Activated CD4-positive, alpha-beta T cell treated with anti-CD3 and anti-CD28 coated beads for 36 hours (primary cell): ENCODE measurements at places on chromosomes 7 and 10.

- no peak for DNase-seq
Measured at GRCh38 chr7:18305866-18306265, 189.7 kb upstream of the HDAC9 start.

GRCh38 chr10:102085336-102085735, 20.2 kb downstream of the HPS6 start:
- DNase-seq, result no peak

- no peak for DNase-seq
Measured at GRCh38 chr10:79638318-79638717, 27.6 kb downstream of the SFTPA1 start.

DNA sequence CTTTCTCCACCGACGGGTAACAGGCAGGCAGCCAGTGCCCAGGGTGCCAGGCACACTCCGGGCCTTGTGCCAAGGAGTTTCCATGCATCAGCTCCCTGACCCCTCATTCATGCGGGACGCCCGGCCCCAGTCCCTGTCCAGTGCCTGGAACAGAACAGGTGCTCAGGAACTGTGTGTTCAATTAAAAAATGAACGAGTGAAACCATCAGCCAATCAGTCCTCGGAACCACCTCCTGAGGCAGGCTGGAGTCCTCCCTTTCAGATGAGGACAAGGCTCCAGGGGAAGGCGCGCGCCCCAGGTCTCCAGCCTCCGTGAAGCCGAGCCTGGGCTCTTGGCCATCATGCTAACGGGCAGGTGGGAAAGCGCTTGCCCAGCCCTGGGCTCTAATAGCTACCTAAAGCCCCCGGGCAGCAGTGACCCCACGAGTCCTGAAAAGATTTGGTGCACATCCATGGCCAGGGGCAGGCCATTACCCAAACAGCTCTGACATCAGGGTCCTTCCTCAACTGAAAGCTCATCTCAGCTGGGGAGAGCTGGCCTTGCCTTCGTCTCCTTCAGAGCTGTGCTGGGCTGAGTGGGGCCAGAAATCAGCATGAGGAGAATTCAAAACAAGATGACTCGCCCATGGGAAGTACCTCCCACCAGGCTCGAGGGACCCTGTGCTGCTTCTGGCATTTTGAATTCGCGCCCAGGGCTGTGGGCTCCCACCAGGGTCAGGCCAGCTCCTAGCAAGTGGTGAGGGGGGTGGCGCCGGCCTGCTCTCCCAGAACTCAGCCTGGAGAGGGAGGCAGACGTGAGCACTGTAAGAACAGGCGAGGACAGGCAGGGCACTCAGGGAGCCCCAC, 200.5 kb downstream of the MAD1L1 start:
- DNase-seq, result no peak

DNA sequence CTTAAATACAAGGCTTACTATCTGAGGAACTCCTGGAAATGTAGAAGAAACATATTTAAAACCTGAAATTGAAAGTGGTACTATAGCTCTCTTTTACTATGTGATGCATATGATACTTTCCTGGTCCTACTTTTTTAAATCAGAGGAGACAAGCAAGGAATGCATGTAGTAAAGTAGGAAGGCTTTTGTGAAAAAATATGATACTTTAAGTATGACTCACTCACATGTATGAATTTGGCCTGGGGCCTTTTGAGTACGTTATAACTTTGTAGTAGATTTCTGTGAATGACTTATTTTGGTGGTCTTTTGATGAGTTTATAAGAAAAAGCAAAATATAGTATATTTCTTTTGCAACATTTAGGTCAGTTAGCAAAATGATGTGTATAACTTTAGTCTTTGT, 53.8 kb downstream of the TAX1BP1 start:
- no peak for DNase-seq

- no peak for DNase-seq
Measured at GRCh38 chr7:100141555-100141949, 7.2 kb upstream of the LAMTOR4 start.

GRCh38 chr7:78703391-78703790, 750.1 kb downstream of the MAGI2 start:
- DNase-seq, result no peak

DNA sequence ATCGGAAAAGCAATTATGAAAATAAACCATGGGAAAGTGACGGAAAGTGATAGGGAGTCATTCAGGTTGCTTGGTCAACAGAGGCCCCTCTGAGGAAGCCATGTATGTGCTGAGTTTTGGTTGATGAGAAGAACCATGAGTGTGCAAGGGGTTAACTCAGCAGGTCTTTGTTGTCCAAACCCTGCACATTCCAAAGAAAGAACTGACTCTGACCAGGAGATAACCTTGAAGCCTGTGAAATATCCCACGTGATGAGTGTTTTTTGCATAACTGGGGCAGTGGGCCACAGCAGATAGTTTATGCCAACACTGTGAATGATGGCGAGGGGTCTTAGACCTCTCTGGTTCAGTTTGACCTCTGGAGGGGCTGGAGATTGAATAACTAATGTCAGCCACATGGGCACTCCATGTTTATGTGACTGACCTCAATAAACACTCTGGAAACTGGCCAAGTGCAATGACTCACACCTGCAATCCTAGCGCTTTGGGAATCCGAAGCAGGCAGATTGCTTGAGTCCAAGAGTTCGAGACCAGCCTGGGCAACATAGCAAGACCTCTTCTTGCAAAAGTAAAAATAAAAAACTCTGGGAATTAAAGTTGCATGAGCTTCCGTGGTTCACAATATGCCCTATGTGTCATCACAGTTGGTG, 154.0 kb upstream of the FOXK1 start:
- DNase-seq, result no peak

DNA sequence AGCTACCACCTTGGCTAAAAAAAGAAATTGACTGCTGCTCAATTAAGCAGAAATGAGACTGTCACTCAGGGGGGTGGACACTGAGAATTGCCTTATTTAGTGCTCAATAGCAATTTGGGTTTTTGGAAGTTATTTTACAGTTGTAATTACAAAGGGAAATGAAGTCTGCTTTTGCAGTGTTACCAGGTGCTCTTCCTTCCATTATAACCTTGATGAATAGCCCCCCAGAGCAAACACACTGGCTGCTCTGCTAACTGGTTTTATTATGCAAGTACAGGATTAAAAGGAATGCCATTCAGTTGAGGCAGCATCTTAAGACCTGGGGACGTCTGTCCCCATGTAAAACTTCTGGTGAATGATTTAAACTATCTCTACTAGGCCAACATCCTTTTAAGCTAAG, 191.0 kb downstream of the EVX1 start:
- DNase-seq, result no peak

GRCh38 chr7:123492485-123492884, 41.9 kb downstream of the IQUB start:
- no peak for DNase-seq

DNA sequence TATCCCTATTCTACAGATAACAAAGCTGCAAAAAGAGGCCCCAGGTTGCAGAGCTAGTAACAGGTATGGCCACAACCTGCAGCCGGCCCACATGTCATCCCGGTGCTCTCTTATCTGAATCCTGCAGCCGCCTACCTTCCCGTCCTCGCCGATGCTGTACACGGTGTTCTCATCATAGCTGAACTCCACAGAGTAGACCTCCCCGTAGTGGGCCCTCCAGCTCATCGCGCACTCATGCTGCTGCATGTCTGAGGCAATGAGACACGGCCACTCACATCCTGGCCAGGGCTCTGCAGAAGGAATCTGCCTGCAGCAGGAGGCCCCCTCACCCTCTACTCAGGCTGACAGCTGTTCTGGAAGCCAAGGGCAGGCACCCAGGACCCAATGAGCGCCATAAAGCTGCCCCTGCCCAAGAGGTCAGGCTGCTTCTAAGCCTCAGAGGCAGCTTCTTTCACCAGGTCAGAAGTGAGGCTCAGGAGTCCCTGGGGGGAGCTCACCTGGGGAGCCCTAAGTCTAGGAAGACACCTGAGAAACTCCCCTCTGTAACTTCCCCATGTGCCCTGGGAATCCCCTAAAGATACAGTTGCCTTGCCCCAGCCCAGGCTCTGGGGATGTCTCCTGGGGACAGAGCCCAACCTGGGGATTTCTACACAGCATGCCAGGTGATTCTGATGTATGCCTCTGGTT, 17.9 kb upstream of the CYREN start:
- no peak for DNase-seq

GRCh38 chr7:13989126-13989948, at the start of gene ETV1:
TSS of gene ETV1 (minus strand) at chr7:13989666. CDS start at chr7:13989052, 614 bp downstream.
- DNase-seq, result peak; percentile 9

DNA sequence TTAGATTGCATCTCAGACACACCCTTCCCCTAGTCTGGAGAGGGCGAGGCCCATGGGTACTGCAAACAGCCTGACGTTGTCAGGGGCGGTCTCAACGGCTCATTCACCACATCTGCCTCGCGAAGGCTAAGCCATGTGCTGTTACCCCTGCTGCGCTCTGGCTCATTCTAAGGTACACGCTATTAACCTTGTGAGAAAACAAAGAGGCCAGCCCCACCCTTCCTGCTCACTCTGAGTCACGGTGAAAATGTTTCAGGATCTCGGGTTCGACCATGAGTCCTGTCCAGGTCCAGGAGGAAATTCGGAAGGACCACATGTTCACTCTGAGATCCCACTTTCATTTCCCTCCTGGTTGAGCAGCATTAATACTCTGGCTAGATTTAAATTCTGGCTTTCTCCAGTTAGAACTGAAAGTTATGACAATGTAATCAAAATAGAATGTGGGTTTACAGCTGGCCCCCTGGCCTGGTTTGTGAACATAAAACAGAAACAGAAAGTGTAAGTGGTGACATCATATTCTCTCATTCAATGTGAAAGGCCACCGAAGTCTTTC, 55.2 kb downstream of the EGFR start:
- DNase-seq, result peak; percentile 50

DNA sequence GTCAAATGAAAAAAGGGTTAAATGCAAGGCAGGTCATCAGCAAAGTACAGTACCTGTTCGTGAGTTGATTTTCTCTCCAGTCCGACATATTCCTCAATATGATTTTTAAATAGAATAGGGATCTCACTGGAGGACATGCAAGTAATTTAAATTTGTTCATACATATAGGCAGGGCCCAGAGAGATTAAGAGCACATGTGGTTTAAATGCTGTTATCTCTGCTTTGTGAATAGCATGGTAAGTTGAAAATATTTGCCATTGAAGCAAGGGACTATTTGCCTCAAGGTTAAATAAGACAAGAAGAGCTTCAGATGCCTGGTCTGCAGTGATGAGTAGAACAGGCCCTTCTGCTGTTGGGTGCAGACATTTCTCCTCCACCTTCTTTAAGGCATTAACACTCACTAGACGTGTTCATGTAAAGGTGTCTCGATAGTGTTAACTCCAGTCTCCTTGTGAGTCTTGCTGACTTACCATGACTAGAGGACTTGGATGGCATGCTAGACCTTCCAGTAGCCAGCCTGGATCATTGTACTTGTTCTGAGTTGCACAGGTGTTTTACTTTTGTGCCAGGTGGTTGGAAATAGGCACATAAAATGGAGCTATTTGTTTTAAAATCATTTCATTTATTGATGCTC, 15.6 kb upstream of the AKR1C3 start:
- no peak for DNase-seq

GRCh38 chr10:17217631-17218232, 10.3 kb upstream of the VIM start:
- no peak for DNase-seq

DNA sequence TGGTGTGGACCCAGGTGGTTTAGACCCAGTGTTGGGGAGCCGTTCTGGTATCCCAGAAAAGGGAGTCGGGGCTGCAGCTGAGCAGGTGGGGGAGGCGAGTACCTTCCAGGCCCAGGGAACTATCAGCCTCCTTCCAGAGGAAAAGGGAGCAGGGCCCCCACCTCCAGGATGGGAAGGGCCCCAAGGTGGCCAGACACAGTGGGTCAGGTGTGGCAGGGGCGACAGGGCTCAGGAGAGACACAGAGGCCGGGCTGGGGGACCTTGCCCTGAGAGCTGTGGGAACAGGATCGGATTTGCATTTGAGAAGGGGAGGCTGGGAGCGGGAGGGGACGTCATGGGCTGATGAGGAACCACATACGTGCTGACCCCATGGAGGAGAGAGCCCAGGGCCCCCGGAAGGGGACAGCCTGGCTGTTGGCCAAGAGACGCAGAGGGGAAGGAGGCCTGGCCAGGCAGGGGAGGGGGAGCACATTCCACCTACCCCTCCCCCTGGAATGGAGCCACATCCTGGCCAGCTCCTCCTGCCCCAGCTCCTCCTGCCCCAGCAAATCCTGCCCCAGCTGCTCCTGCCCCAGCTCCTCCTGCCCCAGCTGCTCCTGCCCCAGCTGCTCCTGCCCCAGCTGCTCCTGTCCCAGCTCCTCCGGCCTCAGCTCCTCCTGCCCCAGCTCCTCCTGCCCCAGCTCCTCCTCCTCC, 9.7 kb upstream of the TTYH3 start:
- DNase-seq, result no peak

- no peak for DNase-seq
Measured at GRCh38 chr7:20201380-20201779, 15.8 kb downstream of the MACC1 start.

GRCh38 chr7:106792233-106792926, 72.7 kb upstream of the PIK3CG start:
- no peak for DNase-seq

- peak; percentile 62 for DNase-seq
Measured at GRCh38 chr10:72079356-72079755, 9.0 kb downstream of the SPOCK2 start.

DNA sequence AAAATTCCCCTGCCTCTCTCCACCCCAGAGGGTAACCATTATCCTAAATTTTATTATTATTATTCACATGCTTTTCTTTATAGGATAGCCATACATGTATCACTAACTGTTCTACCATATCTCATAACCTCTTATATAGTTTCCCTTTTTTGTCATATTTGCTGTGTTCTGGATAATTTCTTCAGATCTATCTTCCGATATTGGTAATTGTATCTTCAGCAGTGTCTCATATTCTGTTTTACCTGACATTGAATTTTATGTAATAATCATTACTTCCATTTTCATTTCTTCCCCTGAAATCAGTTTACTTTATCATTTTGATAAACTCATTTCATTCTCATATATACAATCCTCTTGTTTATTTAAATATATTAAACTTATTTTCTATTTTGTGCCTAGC, 273.5 kb downstream of the ADK start:
- DNase-seq, result no peak

DNA sequence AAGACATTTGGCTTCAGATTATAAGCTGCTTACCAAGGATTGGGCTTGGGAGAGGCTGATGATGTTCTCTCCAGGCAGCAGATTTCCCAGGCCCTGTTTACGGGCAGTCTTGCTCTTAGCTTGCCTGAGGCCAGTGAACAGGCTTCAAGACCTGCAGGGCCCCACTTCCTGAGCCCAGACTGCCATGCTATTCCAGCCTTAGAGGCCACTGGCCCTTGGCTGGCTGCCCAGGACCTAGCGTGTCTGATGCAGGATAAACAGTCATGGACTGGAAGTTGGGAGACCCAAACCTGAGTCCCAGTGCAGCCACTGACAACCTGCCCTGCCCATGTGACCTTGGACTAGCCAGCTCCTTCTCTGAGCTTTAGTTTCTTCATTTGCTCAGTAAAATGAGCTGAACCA, 2.9 kb downstream of the PRXL2A start:
- DNase-seq, result no peak
